ENCODE measurements at places on chromosomes 3 and 15.

DNA sequence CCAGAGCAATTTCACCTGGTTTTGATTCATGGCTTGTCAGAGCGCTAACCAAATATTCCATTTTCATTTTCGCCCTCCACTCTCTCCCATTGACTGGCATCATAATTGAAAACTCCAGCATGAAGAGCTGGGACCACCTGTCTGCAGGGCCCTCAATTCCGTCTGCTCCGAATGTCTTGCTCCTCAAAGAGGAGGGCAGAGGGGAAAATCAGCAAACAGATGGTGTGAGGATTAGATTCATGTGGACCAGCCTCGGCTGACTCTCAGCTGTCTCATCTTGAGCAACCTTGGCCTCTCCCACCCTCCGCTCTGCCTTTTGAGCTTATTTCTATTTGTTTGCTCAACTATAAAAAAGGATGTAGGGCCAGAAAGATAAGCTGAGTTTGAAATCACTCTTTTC, 512.2 kb upstream of the PPP2R3A start:
- no peak for DNase-seq

- DNase-seq: no peak
Observed at GRCh38 chr3:73315706-73316105, 254.2 kb downstream of the EBLN2 start.

DNA sequence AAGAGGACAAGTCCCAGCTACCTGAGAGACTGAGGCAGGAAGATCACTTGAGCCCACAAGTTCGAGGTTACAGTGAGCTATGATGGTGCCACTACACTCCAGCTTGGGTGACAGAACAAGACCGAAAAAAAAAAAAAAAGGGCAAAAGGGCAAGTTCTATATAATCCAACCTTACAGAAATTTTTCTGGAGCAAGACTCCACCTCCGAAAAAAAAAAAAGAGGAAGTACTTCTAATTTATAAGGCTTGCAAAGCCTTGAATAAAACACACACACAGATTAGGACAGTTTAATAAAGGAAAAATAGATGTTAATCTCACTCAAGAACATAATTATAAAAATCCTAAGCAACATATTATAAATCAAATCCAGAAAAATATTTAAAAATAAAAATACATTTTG, 14.4 kb upstream of the XYLB start:
- no peak for DNase-seq

- DNase-seq: no peak
Observed at GRCh38 chr3:133455281-133455680, 55.4 kb downstream of the BFSP2 start.

- DNase-seq: no peak
Observed at GRCh38 chr3:183427876-183428446, 458 bp downstream of the MCF2L2 start.

DNA sequence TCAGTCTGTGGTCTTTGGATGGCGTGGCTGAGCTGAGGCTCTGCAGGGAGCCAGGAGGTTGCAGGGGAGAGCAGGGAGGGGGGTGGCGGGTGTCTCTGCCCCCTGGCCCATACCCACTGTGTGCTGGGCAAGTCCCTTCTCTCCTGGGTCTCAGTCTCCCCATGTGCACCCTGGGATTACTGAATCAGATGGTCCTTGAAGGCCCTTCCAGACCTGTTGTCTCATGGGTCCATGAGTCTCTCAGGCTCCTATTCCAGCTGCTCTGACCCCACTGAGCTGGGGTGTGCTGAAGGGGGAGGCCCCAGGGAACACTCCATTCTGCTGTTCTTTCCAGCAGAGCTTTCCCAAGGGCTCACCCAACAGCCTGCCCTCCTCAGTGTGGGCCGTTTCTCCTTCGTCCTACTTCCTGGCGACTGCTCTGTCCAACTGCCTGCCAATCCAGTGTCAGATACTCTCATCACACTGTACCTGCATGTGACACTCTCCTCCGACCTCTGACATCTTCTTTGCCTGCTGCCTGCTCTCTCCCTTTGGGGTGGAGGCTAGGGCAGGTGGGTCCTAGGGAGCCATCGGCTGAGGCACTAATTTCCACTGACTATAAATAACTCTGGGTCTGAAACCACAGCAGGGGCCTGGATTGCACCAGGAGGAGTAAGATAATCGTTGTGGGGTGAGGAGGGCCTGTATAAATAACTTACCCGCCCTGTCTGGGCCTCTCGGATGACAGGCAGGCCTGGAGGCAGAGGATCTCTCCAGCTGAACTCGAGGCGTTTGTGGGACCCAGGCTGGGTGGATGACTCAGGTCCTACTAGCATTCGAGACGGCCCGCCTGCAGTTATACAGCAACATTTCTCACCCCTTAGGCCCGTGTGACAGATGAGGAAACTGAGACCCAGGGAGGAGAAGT, 67.1 kb downstream of the ATP2B2 start:
- DNase-seq: no peak

DNA sequence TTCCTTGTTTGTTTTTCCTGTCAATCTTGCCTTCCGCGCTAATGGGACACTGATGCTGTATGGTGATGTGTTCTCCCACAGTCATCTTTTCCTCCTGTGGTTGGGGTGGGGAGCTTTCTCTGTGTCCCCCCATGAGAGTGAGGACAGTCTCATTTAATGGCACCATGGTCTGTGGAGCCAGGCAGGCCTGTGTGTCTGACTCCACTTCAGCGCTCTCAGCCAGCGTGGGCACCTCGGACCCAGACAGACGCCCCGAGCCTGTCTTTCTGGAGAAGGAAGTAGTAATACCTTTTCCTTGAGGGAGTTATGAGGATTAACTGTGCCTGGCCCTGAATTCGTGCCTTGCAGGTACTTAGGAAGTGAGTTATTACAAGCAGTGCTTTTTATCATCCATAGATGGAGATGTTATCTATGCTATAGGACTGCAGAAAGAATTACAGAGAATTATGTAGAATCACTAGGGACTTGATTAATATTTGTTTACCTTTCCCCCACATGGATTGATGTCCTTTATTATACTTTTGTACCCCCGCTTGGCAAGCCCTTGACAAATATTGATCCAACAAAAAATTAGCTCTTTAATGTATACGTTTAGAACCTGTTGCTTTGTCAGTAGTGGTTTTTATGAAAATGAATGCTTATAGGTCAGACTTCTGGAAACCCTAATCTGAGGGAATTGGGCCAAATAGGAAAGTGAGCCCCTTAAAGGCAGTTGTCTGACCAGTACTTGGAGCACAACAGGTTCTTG, 152.4 kb downstream of the PGPEP1L start:
- no peak for DNase-seq

DNA sequence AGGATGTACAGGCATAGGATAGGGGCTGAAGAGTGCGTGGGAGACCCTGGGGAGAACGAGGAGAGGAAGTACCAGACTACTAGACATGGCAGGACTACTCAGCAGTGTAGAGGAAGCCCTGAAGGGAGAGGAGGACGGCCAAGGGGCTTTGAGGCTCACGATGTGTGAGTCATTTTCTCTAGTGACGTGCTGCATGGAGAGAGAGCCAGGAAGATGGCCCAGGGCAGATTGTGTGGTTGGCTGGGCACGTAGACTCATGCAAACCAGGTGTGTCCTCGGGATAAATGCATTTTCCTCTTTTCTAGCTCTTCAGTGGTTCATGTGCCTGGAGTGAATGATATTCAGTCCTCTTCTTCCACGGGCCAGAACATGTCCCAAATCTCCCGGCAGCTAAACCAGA, 115.0 kb upstream of the ABHD17C start:
- peak; percentile 76 for DNase-seq

Measured in bone marrow (tissue), 2 donors.